ENCODE measurements at places on chromosomes 12 and 14.

- DNase-seq = no peak
Observed at GRCh38 chr12:47818467-47819137, 1.1 kb downstream of the HDAC7 start.

- peak; percentile 29 for DNase-seq
Observed at GRCh38 chr12:95548056-95548538, 3.2 kb downstream of the USP44 start.

- DNase-seq = peak; percentile 98
Observed at GRCh38 chr12:128969480-128970055, 116.3 kb downstream of the GLT1D1 start.

- no peak for DNase-seq
Observed at GRCh38 chr14:21066882-21067502, 3.1 kb upstream of the ARHGEF40 start.

DNA sequence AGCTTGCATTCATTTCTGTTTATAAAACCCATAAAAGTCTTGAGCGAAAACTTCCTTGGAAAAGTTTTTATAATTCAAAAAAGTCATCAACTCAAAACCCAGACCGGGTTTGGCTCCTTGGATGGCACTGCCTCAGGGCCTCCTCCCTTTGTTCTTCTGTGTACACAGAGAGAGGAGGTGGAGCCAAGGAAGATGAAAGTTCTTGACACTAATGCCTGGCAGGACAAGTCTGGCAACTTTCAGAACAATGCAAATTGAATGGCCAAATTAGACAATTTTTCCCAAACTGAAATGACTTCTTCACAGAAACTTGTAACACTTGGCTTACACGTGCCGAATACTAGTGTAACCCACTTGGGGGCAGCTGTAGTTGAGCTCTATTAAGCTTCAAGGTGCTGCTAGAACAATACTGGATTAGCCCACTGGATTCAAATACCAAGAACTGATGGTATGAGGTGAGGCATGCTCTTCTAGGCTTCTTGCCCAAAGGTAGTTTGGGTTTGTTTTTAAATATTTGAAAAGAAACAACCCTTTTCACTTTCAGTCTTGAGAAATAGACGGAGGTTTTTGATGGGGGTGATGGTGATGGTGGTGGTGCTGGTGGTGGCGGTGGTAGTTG is 86.6 kb upstream of the FRMD6 start:
- DNase-seq = no peak

DNA sequence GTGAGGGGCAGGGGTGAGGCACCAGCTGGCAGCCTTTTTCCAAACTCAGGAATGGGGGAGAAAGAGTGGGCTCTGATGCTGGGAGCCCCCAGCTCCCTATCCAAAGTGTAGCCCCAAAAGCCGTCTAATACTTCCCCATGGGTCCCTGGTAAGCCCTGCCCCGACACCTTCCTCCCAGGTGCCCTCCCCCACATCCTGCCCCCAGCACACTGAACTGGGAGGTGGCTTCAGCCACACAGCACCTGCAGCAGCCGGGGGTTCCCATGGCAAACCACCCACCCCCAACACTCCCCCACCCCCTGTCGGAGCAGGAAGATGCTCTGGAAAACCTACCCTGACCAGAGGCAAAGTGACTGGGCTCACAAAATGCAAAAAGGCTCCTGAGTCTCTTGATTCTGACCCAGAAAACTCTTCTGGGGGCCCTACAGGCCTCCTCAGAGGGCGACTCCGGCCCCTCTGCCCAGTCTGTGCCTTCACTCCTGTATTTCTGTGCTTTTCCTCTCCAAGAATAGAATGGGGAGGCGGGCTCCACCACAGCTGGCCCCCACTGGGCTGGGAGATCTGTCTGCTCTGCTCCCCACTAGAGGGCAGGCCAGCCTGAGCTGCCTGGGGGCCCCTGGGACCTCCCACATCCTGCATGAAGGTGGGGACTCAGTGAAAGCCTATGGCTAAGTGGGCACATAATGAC is 81.6 kb downstream of the ITPK1 start:
- DNase-seq = no peak

DNA sequence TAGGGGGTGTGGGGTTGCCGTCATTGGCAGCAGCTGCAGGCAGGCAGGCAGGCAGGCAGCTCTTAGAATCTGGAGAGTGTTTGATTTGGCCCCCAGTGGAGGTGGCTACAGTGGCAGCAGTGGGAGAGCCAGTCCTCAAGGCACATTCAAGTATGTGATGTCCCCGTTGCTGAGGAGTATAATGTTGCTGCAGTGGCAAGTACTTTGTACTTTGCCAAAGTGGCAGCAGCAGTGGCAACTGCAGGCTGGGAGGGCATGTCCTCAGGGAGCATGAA is 147.1 kb downstream of the PAPOLA start:
- DNase-seq = no peak

DNA sequence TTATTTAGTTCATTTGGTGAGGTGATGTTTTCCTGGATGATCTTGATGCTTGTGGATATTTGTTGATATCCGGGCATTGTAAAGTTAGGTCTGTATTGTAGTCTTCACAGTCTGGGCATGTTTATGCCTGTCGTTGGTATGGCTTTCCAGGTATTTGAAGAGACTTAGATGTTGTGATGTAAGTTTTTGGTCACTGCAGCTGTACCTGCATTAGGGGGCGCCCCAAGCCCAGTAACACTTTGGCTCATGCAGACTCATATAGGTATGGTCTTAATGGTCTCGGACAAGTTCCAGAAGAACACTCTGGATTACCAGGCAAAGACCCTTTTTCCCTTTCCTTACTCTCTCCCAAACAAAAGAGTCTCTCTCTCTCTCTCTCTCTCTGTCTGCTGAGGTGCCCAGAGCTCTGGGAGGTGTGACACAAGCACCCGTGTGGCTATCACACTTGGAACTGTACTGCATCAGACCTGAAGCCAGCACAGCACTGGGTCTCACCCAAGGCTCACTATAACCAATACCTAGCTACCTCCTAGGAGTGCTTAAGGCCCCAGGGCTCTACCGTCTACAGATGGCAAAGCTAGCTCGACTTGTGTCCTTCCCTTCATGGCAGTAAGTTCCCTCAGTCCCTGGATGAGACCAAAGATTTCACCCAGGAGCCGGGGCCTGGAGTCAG is 425.8 kb upstream of the ATXN7L3B start:
- DNase-seq = no peak

GRCh38 chr14:25411781-25412757 is 362.1 kb upstream of the STXBP6 start:
- no peak for DNase-seq

DNA sequence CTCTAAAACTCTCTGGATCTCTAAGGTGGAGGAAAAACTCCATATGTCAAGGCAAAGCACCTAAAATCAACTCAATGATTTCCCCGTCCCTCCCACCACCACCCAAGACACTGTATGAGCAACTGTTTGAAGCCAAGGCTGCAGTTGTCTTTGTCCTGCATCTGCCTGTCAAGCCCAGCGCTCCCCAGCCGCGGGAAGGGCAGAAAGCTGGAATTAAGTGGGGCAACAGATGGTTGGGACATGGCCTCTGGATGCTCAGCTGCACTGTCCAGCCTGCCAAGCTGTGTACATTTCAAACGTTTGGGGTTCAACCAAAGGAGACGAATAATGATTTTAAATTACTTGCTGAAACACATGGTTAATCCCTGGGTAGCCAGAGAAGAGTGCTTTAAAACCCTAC is 42.2 kb upstream of the PTGR2 start:
- no peak for DNase-seq

DNA sequence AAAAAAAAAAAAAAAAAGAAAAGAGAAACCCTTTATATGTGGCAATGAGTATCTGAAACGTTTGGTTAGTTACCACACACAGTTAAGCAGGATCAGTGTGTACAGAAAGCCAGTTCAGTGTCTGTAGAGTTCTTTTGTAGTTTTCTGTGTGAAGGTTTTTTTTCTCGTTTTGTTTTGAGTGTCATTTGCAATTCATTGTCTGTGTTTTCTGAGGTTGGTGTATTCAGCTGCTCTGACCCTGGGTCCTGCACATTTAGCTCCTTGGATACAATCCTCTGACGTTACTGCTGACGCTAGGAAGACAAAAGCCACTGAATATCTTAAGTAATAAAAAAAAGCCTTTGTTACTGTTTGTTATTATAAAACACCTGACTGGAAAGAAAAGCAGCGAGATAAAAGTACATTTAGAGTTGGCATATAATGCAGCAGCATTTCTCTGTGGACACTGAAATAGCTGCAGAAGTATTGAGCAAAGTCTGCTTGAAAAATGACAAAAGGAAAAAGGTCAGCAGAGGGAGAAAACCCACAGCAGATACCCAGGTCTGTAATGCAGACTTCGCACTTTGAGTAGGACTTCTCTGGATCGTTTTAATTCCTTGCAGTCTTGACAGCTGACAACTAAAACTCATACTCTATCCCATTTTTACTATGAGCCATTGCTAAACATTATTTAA is 89.0 kb downstream of the POLR3B start:
- no peak for DNase-seq

DNA sequence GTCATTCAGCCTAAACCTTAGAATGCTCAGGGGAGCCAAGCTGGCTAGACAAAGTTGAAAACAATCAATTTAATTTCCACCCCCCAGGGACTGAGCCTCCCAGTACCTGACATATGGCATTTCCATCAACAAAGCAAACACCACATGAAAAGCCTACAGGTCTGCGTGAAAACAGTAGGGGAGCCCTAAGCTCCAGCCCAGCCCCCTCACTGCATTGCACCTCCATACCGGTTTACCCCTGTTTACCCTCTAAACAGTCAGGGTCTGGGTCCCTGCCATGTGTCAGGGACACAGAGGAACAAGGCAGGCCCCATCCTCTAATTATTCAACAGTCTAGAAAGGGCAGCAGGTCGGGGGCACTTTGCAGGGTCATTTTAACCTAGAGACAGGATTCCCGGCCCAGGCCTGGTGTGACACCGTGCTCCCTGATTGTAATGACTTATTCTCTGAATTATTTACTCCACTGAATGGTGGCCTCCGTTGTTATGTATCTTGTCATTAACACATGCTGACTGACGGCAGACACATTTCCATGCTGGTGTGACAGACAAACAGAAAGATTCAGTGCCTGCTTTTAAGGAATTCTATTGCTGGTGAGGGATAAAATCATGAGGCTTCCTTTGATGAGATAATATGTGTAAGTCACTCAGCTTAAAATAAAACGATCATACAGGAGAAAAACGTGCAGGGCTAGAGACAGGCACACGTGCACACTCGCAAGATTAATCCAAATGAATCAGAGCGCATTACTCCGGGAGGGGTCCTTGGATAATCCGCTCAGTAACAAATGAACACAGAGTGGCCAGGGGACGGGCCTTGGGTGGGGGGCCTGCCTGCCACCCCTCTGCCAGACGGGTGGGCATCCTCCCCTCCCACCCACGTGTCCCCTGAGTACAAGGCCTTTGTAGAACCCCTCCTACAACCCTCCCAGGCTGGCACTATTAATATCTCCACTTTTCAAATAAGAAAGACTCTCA is 23.2 kb downstream of the CCDC88C start:
- no peak for DNase-seq

GRCh38 chr12:9617124-9617523 is 9.4 kb upstream of the KLRB1 start:
- no peak for DNase-seq

DNA sequence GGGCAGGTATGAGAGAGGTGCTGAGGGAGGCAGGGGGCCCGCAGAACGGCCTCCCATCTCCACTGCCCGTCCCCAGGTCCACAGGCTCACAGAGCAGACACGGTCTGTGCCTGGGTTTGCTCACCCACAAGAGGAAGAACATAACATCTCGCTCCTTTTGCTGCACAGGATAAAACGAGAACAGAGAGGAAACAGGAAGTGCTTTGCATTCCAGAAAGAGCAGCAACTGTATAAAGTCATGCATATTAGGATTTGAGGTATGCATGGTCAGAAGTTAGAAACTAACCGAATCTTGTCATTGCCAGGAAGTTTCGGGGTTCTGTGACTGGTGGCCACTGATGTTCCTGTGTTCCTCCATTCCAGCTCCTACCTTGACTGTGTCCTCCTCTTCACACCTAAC is 25.0 kb downstream of the NTF3 start:
- DNase-seq = no peak

DNA sequence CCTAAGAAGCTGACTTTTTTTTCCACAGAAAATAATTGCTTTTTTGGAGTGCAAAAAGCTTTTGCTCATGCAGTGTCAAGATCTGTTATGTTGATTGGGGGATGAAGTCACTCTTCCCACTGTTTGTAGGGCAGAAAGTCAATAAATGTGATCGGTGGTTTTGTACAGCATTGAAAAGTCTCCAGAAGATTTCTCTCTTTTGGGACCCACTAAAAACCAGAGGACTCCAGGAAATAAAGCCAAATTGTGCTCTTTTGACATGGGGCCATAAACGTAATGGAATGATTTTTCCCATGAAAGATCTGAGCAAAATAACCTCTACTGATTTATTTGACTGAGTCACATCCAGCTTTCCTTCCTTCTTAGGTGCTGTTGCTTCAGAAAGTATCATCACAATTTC is 122.5 kb downstream of the SNAPC1 start:
- DNase-seq = no peak

DNA sequence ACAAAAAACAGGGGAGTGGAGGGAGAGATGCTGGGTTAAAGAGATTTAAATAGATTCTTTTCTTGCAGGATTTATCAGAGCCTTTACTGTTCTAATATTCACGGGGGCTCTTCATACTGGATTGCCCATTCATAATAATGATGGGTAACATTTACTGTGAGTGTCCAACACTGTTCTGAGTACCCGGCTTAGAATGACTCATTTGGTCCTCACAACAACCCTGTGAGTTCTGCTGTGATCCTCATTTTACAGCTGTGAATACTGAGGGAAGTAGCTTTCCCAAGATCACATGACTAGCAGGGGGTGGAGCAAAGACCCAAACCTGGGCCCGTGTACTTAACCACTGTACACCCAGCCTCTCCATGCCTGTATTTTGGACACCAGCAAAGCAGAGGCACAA is 113.4 kb downstream of the NT5DC3 start:
- no peak for DNase-seq

Data from NCI-H187 (cell line).